ENCODE measurements at places on chromosomes 1 and 21. TPM values are rescaled to one million over a fixed set of nuclear protein-coding genes. Genes with fewer than 3 reads are reported as not detected.

The SLAMF9 gene
- total RNA-seq: not detected

The SLC19A1 gene
- total RNA-seq: 13.1 TPM

DNA sequence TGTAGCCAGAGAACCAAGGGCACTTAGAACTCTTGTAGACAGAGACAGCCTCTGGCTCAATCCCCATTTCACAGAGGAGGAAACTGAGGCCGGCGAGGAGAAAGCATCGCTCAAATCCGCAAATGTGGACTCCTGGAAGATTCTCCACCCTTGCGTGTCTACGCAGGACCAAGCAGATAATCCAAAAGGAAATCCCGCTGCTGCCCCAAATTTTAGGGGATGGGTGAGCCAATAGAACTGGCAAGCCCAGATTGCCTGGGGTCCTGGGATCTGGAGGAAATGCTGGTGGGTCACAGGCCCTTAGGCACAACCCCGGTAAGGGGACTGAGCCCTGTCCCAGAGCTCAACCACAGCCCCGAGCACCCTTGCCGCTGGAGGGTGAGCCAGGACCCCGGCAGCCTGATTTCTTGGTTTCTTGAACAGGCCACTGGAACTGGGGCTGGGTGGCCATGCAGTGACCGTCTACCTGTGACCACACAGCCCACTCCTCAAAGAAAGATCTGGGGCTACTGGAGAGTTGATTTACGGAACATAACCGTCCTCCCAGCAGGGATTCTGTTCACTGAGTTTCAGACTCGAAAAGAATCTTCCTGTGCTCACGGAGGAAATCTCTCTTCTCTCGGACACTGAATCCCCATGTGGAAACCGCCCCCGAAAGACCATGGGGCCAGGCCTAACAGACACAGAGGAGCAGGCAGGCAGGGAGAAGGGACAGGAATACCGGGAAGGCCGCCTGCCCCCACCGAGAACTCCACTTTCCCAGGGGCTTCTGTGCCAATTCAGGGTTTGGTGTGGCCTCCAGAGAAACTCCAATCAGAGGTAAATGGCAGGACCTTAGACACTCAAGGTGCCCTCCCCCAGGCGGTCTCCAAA is 238.4 kb downstream of the NPHP4 start:
- no peak for DNase-seq

- no peak for DNase-seq
Observed at GRCh38 chr1:167594822-167595221, 35.2 kb upstream of the RCSD1 start.

GRCh38 chr1:40185951-40186864 is 25.0 kb downstream of the RLF start:
- DNase-seq: no peak

GRCh38 chr1:230016159-230016558 is 50.9 kb upstream of the GALNT2 start:
- no peak for DNase-seq

Data from liver (tissue), 10 donors.